ENCODE measurements at places on chromosomes 7 and 10. TPM values are rescaled to one million over a fixed set of nuclear protein-coding genes. Genes with fewer than 3 reads are reported as not detected.

GRCh38 chr7:115352375-115352774 is 430.5 kb downstream of the MDFIC start:
- DNase-seq = no peak

DNA sequence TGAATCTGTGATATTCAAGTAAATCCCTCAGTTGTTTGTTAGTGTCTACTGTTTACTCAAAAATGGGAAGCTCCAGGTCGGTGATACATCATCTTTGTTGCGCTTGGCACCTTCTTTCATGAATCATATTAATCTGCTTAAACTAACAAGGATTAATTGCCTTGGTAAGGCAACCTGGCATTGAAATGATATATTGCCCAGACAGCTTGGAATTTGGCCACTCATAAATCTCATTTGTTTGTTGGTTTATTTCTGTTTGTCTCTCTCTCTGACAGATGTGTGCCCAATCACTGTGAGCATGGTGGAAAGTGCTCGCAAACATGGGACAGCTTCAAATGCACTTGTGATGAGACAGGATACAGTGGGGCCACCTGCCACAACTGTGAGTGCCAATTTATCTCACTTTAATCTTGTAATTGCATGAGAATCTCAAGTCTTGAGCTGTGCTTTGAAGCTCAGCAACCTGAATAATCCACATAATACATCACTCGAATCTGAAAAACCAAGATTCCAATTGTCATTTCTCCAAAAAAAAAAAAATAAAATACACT is 1104.8 kb upstream of the C7orf33 start:
- no peak for DNase-seq

- DNase-seq = no peak
Measured at GRCh38 chr10:76353237-76353851, 921.9 kb downstream of the LRMDA start.

GRCh38 chr7:150855476-150856302 is 3.4 kb downstream of the AOC1 start:
- no peak for DNase-seq

- DNase-seq = no peak
Measured at GRCh38 chr7:38070718-38071117, 107.3 kb upstream of the STARD3NL start.

CALHM3 gene
- total RNA-seq = not detected

GIMAP8 gene
- 41.4 TPM for total RNA-seq

LMOD2 gene
- total RNA-seq = not detected

ADCY1 gene
- 5.8 TPM for total RNA-seq

LRRC18 gene
- not detected for total RNA-seq

Data from aorta (tissue), 5 donors.